Left lung (tissue), 14 donors: ENCODE measurements at places on chromosomes 5 and 9. TPM values are rescaled to one million over a fixed set of nuclear protein-coding genes. Genes with fewer than 3 reads are reported as not detected.

The SLC12A7 gene
- polyA plus RNA-seq = 32.4 TPM

DNA sequence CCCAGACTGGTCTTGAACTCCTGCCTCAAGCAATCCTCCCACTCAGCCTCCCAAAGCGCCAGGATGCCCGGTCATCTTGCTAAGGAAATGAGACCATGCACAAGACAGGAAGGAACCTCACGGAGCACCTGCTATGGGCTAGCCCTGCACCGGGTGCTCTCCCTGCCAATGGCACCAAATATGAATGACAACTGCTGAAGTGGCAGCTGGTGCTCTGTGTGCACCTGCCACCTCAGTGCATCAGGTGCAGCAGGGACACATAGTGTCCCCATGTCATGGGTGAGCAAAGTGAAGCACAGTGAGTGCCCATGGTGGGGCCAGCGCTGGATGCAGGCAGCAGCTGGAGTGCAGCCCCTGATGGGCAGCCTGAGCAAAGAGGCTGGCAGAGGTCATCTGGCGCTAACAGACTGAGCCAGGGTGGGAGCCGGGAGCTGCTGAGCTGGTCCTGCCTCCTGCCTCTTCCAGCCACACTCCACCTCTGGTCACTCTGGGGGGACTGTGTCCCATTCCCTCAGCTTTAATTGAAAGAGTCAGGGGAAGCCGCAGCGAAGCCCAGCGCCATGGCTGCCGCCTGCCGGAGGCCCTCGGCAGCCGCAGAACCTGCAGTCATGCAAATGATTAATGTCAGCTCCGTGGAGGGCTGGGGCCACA lies 46.4 kb downstream of the BARX1 start:
- no peak for DNase-seq

DNA sequence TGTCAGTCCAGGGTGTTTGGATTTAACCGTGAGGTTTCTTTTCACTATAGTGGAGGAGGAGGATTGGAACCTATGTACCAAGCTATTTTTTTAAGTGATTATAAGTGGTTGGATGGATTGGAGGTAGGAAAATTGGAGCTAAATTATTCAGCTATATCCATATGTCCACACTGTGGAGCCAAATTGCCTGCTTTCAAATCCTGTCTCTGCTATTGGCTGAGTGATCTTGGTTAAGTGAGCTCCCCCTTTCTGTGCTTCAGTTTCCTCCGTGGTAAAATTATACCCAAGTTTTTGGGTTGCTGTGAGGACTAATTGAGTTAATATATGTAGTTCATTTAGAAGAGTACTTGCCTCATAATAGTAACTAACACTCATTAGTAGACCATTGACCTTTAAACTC lies 2.5 kb downstream of the CENPP start:
- DNase-seq = no peak

DNA sequence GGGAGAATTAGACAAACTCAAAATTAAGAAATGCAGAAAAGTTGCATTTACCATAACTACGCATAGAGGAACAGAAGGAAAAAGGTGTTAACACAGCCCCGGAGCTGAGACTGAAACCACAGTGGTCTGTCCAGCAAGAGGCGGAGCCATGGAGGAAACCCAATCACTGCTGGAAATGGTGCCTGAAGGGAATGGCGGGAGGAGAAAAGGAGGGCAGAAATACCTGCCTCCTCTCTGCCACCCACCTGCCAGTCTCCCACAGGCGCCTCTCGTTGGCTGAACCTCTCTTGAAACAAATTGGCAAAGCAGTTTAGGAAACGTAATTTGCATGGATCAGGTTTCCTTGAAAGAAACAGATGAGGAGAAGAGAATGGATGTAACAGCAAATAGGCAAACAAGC lies 9.7 kb upstream of the PRKACG start:
- no peak for DNase-seq
